Panc1 (cell line): ENCODE measurements at places on chromosomes 2 and 18. TPM values are rescaled to one million over a fixed set of nuclear protein-coding genes. Genes with fewer than 3 reads are reported as not detected.

- H3K4me1 ChIP-seq = no peaks in the 10 kb centered on the region
- no peak for DNase-seq
- no peaks in the 10 kb centered on the region for H3K27me3 ChIP-seq
- no peak overlapping the region for H3K4me3 ChIP-seq
These were observed 155.0 kb upstream of the SLC8A1 start for GRCh38 chr2:40606862-40607261.

DNA sequence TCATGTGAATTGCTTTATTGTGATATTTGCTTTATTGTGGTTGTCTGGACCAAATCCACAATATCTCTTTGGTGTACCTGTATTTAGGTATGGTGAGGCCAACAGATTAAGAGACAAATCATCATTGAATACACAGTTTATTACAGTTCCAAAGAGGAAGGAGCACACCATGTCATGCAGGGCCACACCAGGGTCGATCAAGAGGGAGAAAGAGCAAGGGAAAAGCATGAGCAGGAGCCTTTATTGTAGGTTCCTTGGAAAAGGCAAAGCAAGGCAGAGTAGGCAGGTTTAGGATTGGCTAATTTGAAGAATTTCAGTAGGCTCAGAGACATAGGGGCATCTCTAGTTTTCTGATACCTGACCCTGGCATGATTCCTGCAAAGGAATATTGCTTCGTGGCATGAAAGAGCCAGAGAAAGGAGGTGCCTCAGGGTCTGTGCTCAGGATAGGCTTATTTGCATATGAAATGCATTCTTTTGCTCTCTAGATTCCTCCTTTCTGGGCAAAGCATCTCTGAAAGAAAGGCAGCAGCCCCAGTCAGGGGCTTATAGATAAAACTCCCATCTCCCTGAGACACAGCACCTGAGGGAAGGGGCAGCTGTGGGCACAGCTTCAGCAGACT, 214.2 kb upstream of the ERBB4 start:
- no peaks in the 10 kb centered on the region for H3K36me3 ChIP-seq
- no peak overlapping the region for H3K4me3 ChIP-seq

- H3K4me1 ChIP-seq = peaks cover 5% of the 10 kb centered on the region; the same call in 1 of the 2 replicates
- H3K27me3 ChIP-seq = no peaks in the 10 kb centered on the region
- no peaks in the 10 kb centered on the region for H3K36me3 ChIP-seq
- no peak overlapping the region for H3K27ac ChIP-seq
These were observed 88.5 kb upstream of the CCDC150 start for GRCh38 chr2:196551014-196551413.

- no peaks in the 10 kb centered on the region for H3K4me1 ChIP-seq
- no peak overlapping the region for H3K4me3 ChIP-seq
- H3K36me3 ChIP-seq = no peaks in the 10 kb centered on the region
- no peaks in the 10 kb centered on the region for H3K27me3 ChIP-seq
- DNase-seq = no peak
- H3K27ac ChIP-seq = no peak overlapping the region
These were observed 53.5 kb upstream of the SPOPL start for GRCh38 chr2:138447889-138448570.

ICOS gene
- 0.18 TPM for total RNA-seq
